Activated naive CD8-positive, alpha-beta T cell treated with anti-CD3 and anti-CD28 coated beads, Interleukin-2, amount 50 U/mL, for 24 hours (primary cell): ENCODE measurements at places on chromosomes 16 and 17.

DNA sequence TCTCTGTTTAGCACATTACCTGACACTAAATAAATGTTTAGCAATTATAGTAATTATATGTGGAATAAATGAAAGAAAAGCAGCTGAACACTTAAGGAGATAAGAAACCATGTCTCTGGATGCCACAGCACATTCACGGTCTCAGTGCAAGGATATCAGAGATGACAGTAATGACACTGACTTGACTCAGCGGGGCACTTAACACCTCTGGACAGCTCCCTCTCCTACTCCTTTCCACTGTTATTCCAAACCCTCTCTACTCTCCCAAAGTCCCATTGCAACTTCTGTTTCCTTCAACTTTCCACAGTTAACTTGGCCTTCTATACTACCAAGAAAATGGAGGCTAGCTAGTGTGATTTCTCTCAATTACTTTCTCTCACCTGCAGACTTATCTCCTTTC is 93.0 kb upstream of the CORO6 start:
- H3K27ac ChIP-seq, result no peak overlapping the region
- H3K36me3 ChIP-seq, result peaks cover 4% of the 10 kb centered on the region
- no peaks in the 10 kb centered on the region for H3K27me3 ChIP-seq

DNA sequence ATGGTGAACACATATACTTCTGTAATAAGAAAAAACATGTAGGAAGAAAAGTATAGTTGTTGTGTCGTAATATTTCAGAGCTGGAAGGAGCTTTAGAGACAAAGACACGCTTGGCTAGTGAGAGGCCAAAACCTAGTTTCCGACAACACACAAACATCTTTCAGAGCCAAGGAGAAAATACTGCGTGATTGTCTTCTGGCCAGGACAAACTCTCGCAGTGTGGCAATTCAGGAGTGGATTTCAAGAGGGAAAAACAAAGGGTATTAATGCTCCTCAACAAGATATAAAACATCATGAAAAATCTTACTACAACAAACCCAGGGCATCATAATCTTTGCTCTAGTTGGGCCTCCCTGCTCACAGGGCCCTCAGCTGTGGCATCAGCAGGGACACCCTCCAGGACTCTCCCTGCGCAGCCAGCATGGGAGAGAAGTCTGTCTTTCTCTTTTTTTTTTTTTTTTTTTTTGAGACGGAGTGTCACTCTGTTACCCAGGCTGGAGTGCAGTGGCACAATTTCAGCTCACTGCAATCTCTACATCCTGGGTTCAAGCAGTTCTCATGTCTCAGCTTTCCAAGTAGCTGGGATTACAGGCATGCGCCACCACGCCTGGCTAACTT is 66.4 kb downstream of the CYB5B start:
- DNase-seq, result no peak
- no peaks in the 10 kb centered on the region for H3K36me3 ChIP-seq
- H3K4me3 ChIP-seq, result no peak overlapping the region
- no peaks in the 10 kb centered on the region for H3K27me3 ChIP-seq
- H3K27ac ChIP-seq, result no peak overlapping the region
- H3K4me1 ChIP-seq, result no peaks in the 10 kb centered on the region

DNA sequence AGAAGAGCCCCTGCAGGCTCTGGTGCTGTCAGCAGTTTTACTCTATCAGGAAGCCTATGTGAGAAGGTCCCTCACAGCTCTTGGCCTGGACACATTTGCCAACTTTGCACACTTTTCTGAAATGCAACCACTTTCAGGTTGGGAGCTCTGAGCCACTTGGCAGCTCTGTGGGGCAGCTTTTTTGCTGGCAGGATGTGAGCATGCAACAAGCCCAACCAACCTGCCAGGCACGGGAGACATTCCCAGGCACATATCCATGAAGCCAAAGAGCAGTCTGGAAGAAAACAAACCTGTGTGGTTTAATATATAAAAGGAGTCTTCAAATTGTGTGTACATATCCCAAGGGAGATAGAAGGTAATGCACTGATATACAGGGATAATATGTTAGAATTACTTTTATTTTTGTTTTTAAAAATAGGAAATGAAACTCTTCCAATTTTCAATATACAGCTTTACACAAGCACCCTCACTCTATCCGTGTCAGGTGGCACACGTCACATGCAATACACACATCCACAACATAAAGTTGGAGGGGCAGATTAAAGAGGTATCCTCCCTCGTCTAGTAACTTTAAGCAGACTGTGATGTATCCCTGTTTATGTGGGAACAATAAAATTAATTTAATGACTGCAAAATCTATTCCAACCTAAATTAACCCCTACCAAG is 57.4 kb upstream of the COX10 start:
- no peak overlapping the region for H3K27ac ChIP-seq
- no peaks in the 10 kb centered on the region for H3K4me1 ChIP-seq

DNA sequence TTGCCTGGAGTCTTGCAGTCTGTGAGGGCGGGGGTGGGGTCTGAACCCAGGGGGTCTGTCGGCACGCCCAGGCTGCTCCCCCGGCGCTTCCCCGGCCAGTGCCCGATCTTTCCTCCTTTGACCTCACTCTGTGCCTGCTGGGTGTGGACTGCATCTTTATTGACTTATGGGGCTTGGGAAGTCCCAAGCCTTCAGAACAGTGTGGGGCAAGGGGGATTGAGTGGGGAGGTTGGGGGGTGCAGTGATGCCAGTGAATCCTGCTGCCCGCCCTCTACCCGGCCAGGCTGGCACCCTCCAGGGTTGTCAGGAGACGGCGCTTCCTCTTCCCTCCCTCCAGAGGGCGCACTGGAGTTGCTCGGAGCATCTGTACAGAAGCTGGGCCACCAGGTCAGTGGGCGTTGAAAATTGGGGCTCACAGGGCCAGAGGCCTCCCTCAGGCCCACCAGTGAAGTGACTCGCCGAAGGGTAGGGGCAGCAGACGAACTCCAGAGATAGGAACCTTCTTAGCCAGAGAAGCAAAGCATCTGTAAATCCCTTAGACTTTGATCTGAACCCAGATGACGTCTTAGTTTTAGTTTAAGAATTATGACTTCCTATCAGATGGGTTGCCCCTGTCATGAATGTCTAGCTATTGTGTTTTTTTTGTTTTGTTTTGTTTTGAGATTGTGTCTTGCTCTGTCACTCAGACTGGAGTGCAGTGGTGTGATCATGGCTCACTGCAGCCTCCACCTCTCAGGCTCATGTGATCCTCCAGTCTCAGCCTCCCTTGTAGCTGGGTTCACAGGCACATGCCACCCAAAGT is 184.8 kb upstream of the CIBAR2 start:
- H3K36me3 ChIP-seq, result no peaks in the 10 kb centered on the region
- no peak overlapping the region for H3K27ac ChIP-seq
- peak; percentile 70 for DNase-seq
- peaks cover 2% of the 10 kb centered on the region for H3K27me3 ChIP-seq
- H3K4me3 ChIP-seq, result no peak overlapping the region

GRCh38 chr17:42608305-42609181 is 631 bp downstream of the RETREG3 start:
- peaks cover 26% of the 10 kb centered on the region for H3K36me3 ChIP-seq
- peaks cover 57% of the 10 kb centered on the region for H3K4me1 ChIP-seq
- peak overlapping the region; percentile 96 for H3K27ac ChIP-seq
- peak; percentile 25 for DNase-seq
- peak overlapping the region; percentile 100 for H3K4me3 ChIP-seq

DNA sequence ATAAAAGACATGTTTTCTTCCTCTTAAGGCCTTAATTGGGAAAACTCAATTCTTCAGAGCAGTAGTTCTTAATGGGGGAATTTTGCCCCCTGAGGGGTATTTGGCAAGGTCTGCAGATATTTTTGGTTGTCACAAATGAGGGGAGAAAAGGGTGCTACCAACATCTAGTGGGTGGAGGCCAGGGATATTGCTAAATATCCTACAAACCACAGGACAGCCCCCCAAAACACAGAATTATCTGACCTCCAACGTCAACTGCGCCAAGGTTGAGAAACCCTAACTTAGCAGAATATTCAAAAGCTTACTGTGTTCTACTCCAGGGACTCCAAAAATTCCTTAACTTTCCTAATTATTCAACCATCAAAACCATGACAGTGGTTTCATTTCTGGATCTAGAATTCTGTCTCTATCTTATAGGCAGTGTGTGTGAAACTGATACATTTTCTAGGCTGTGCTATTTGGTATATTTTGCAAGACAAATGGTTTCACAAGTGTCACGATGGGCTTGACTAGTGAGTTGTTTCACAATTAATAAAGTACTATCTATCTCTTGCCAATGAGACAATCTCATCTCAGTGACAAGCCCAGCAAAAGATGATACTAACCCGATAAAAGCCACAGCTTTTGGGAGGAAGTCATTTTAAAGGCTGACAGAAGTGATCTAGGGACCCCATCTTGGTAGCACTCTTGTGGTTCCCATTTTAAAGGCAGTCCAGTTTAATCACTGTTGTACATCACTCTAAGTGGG is 14.7 kb downstream of the TXNDC11 start:
- peaks cover 53% of the 10 kb centered on the region for H3K36me3 ChIP-seq
- no peak overlapping the region for H3K4me3 ChIP-seq
- peak overlapping the region; percentile 28 for H3K27ac ChIP-seq
- DNase-seq, result no peak
- no peaks in the 10 kb centered on the region for H3K27me3 ChIP-seq

DNA sequence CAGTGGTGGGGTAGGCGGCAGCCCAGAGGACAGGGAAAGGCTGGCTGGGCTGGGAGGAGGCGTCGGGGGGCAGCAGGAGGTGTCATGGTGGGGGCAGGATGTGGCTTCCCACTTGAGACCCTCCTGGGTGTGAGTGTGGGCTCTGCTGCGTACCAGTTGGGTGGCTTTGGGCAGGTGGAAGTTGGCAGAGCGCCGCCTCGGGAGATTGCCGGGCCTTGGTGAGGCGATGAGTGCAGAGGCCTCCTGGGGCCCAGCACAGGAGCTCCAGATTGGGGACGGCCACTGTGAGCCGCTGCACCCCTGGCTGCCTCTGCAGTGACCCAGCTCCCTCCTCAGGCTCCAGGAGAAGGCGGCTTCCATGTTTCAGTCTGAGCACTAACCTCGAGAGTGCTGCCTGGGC is 13.8 kb downstream of the GPT2 start:
- no peak overlapping the region for H3K4me3 ChIP-seq
- peaks cover 2% of the 10 kb centered on the region for H3K36me3 ChIP-seq
- H3K27me3 ChIP-seq, result no peaks in the 10 kb centered on the region
- H3K4me1 ChIP-seq, result no peaks in the 10 kb centered on the region
- no peak overlapping the region for H3K27ac ChIP-seq

GRCh38 chr17:60269417-60269816 is 119.6 kb downstream of the CA4 start:
- DNase-seq, result no peak
- H3K4me3 ChIP-seq, result no peak overlapping the region
- H3K27ac ChIP-seq, result no peak overlapping the region
- no peaks in the 10 kb centered on the region for H3K4me1 ChIP-seq
- no peaks in the 10 kb centered on the region for H3K27me3 ChIP-seq

DNA sequence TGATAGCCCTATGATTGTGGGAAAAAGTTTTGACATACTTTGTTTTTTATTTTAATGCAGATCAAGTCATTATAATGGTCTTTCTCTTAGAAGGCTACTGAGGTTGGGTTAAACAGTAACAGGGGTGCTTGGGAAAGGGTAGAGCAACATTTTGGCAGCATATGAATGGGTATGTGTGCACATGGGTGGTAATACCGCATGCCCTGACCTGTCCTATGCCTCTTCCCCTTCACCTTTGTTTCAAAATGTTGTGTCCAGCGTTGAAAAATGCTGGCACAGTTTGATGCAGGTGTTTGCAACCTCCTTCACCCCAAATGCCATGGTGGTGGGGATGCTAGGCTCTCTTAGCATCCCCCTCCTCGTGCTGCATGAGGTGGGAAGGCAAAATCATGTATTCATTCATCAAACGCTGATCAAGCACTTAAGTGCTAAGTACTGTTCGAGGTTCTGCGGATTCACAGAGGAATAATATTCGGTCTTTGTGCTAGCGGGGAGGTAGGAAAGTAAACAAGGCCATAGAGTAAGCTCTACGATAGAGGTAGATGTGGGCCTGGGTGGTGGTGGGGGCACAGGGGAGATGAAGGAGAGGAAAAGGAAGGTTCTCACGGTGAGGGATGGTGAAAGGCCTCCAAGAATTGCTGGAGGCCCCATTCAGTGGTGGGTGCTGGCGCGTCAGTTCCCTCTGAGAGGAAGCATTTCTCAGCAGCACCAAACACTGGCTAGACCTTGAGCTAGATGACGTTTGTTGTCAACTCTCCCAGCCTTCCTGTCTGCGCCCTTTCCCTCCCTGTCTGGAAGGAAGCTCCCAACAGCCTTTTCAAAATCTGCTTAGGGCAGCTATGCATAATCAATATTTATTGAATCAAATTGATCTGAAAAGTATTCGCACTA is 13.3 kb upstream of the MARCHF10 start:
- H3K27me3 ChIP-seq, result peaks cover 10% of the 10 kb centered on the region
- H3K4me1 ChIP-seq, result no peaks in the 10 kb centered on the region
- no peak overlapping the region for H3K27ac ChIP-seq
- H3K36me3 ChIP-seq, result no peaks in the 10 kb centered on the region

- peaks cover 21% of the 10 kb centered on the region for H3K4me1 ChIP-seq
- H3K36me3 ChIP-seq, result no peaks in the 10 kb centered on the region
These were observed 765 bp downstream of the COL1A1 start for GRCh38 chr17:50200457-50201275.

DNA sequence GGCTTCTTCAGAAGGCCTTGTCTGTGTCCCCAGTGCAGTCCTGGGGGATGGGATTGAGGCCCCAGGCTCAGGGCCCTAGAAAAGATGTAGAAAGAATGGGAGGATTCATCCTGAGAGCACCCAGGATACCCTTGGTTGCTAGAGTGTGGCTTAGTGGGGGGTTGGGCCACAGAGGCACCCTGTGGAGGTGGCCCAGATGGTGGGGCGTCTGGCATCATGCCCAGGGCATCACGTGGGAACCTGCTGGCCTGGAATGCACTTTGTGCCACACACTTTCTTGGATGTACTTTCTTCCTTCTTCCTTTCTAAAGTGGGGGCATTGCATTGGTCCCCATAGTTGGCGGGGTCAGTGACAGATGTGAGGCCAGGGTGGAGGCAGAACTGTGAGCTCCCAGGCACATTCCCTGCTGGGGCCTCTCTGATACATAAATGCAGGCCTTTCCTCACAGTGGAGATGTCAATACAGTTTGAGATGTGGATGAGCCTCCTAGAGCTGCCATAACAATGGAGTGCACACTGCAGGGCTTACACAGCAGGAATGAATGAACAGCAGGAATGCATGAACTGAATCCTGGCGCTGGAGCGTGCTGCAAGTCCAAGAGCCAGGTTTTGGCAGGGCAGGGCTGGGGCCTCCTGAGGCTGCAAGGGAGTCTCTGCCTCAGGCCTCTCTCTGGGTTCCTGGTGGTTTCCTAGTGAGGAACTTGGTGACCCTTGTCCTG is 43.3 kb downstream of the MGAT5B start:
- H3K4me3 ChIP-seq, result no peak overlapping the region
- H3K27ac ChIP-seq, result no peak overlapping the region
- no peak for DNase-seq

GRCh38 chr16:50632927-50633800 is 47.9 kb downstream of the SNX20 start:
- no peaks in the 10 kb centered on the region for H3K27me3 ChIP-seq
- no peaks in the 10 kb centered on the region for H3K36me3 ChIP-seq
- H3K4me1 ChIP-seq, result peaks cover 2% of the 10 kb centered on the region
- DNase-seq, result no peak
- H3K4me3 ChIP-seq, result no peak overlapping the region
- no peak overlapping the region for H3K27ac ChIP-seq

GRCh38 chr16:56611281-56611833 is 3.0 kb downstream of the MT2A start:
- H3K36me3 ChIP-seq, result peaks cover 2% of the 10 kb centered on the region
- H3K27me3 ChIP-seq, result peaks cover 2% of the 10 kb centered on the region
- H3K27ac ChIP-seq, result peak overlapping the region; percentile 99
- H3K4me3 ChIP-seq, result peak overlapping the region; percentile 55
- peaks cover 83% of the 10 kb centered on the region for H3K4me1 ChIP-seq
